Activated naive CD4-positive, alpha-beta T cell treated with anti-CD3 and anti-CD28 coated beads for 36 hours (primary cell): ENCODE measurements at places on chromosomes 12 and 14. TPM values are rescaled to one million over a fixed set of nuclear protein-coding genes. Genes with fewer than 3 reads are reported as not detected.

Gene PCBP2
- 1,132 TPM for total RNA-seq

Gene GRIN2B
- not detected for total RNA-seq

Gene TEAD4
- 4.5 TPM for total RNA-seq

Gene NUBPL
- total RNA-seq, result 11.5 TPM

Gene CLEC6A
- not detected for total RNA-seq

Gene ITGB7
- 32.3 TPM for total RNA-seq

Gene LBHD2
- total RNA-seq, result not detected

Gene TMEM132C
- not detected for total RNA-seq

- no peaks in the 10 kb centered on the region for H3K27me3 ChIP-seq
- H3K4me1 ChIP-seq, result no peaks in the 10 kb centered on the region
- DNase-seq, result no peak
- H3K27ac ChIP-seq, result no peak overlapping the region
- no peak overlapping the region for H3K4me3 ChIP-seq
These were observed 38.5 kb upstream of the FRS2 start for GRCh38 chr12:69431591-69432222.

- H3K4me3 ChIP-seq, result no peak overlapping the region
- H3K27ac ChIP-seq, result peak overlapping the region; percentile 48
- H3K36me3 ChIP-seq, result peaks cover 7% of the 10 kb centered on the region
- peak; percentile 60 for DNase-seq
These were observed 3.1 kb upstream of the CREBL2 start for GRCh38 chr12:12608557-12608957.

- H3K27ac ChIP-seq, result no peak overlapping the region
- H3K36me3 ChIP-seq, result no peaks in the 10 kb centered on the region
- no peak for DNase-seq
- H3K27me3 ChIP-seq, result peaks cover 3% of the 10 kb centered on the region
These were observed 55.4 kb downstream of the CCER1 start for GRCh38 chr12:90899456-90900182.

DNA sequence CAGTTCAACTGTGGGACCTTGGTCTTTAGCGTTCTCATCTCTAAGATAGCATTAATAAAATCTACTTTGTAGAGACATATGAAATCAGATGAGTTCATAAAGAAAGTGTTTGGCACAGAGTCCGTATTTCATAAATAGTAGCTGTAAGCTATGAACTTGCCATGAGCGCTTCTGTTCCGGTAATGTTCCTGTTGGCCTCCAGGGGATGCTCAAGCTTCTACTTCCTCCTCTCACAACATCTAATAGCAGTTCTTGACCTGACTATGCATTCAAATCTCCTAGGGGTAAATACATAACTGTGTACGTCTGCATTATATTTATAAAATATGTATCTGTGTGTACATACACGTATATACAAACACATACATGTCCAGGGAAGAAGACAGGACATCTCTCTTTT, 288.2 kb upstream of the TMPO start:
- no peaks in the 10 kb centered on the region for H3K4me1 ChIP-seq
- no peaks in the 10 kb centered on the region for H3K36me3 ChIP-seq
- peaks cover 3% of the 10 kb centered on the region for H3K27me3 ChIP-seq
- DNase-seq, result no peak
- no peak overlapping the region for H3K4me3 ChIP-seq

GRCh38 chr14:24037658-24038037, 14.2 kb upstream of the CARMIL3 start:
- no peaks in the 10 kb centered on the region for H3K36me3 ChIP-seq
- H3K4me3 ChIP-seq, result no peak overlapping the region
- H3K27me3 ChIP-seq, result no peaks in the 10 kb centered on the region
- peaks cover 5% of the 10 kb centered on the region for H3K4me1 ChIP-seq
- no peak overlapping the region for H3K27ac ChIP-seq

DNA sequence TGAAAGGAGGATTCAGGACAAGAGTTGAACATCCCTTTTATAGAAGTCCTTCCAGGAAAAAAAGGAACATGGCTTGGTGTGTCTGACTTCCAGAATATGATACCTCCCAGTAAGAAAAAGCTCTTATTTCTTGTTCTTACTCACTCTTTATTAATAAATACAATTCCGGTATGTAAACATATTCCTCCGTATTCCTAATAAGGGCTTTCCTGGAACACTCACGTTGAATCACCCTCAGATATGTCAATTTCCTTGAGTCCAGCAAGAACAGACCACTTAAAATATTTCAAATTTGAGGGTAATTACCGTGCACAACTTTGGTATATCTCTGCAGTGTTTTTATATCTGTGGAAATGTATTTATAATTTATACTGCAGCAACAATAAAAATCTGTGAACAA, 385.6 kb downstream of the SYT1 start:
- no peaks in the 10 kb centered on the region for H3K36me3 ChIP-seq
- H3K4me1 ChIP-seq, result no peaks in the 10 kb centered on the region
- H3K4me3 ChIP-seq, result no peak overlapping the region
- no peaks in the 10 kb centered on the region for H3K27me3 ChIP-seq

GRCh38 chr12:111605911-111606766, 7.0 kb upstream of the ATXN2 start:
- H3K27me3 ChIP-seq, result no peaks in the 10 kb centered on the region
- DNase-seq, result no peak
- H3K36me3 ChIP-seq, result no peaks in the 10 kb centered on the region
- H3K27ac ChIP-seq, result no peak overlapping the region
- no peaks in the 10 kb centered on the region for H3K4me1 ChIP-seq

GRCh38 chr14:31677630-31678029, 116.4 kb downstream of the NUBPL start:
- H3K27me3 ChIP-seq, result no peaks in the 10 kb centered on the region
- H3K36me3 ChIP-seq, result peaks cover 28% of the 10 kb centered on the region
- no peak overlapping the region for H3K27ac ChIP-seq
- no peak for DNase-seq

GRCh38 chr14:50954811-50955372, 10.6 kb upstream of the PYGL start:
- H3K4me3 ChIP-seq, result no peak overlapping the region
- H3K27ac ChIP-seq, result no peak overlapping the region
- DNase-seq, result no peak
- H3K4me1 ChIP-seq, result peaks cover 6% of the 10 kb centered on the region
- H3K27me3 ChIP-seq, result no peaks in the 10 kb centered on the region
- H3K36me3 ChIP-seq, result no peaks in the 10 kb centered on the region

DNA sequence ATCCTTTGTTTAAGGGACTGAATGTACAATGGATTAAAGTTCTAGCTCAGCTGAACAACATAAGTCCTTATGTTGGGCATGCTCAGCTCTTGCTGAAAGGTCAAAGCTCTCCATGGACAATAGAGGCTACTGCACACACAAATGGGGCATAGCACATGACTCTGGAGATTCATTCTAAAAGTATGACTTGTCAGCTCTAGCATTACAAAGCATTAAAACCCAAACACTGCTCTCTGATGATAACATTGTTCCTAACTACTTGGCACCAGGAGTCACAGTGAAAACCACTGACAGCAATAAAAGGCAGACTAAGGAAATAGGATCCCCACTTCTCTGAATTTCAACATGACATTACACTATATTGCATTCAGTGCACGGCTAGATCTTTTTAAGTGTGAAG, 21.9 kb upstream of the FSCB start:
- no peaks in the 10 kb centered on the region for H3K36me3 ChIP-seq
- H3K4me1 ChIP-seq, result no peaks in the 10 kb centered on the region
- peaks cover 2% of the 10 kb centered on the region for H3K27me3 ChIP-seq

DNA sequence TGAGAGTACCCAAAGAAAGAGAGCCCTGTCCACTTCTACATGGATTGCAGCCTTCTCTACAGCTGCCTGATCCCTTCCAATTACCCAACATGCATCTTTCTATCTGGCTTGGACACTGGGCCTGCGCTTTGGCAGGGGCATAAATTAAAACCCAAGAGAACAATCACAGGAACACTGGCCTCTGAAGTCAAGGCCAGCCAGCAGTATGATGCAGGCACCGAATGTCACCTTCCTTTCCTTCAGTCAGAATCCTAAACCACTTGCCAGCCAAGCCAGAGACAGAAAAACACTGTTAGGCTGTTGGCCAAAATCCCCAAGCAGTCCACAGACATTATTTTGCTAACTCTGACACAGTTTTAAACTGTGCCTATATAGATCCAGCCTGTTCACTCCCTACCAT, 113.7 kb downstream of the DUSP6 start:
- no peak overlapping the region for H3K27ac ChIP-seq
- H3K4me3 ChIP-seq, result no peak overlapping the region
- no peaks in the 10 kb centered on the region for H3K36me3 ChIP-seq
- H3K4me1 ChIP-seq, result peaks cover 54% of the 10 kb centered on the region
- no peak for DNase-seq

GRCh38 chr12:62522984-62523383, 56.4 kb downstream of the MON2 start:
- DNase-seq, result no peak
- H3K4me3 ChIP-seq, result no peak overlapping the region
- peaks cover 36% of the 10 kb centered on the region for H3K4me1 ChIP-seq
- no peaks in the 10 kb centered on the region for H3K27me3 ChIP-seq
- H3K27ac ChIP-seq, result no peak overlapping the region

DNA sequence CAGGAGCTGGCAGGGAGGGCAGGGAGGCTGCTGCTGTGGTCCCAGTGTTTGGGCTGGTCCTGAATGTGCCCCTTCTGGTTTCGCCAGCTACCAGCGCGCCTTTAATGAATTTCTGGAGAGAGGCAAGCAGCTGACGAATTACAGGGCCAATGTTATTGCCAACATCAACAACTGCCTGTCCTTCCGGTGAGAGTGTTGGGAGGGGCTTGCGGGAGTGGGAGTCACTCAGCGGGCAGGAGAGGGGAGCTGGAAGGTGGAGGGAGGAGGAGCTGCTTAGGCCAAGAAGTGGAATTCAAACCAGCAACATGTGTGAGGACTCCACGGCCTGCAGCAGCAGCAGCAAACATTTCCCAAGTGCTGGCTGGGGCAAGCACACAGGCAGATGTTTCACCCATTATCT, 7.7 kb downstream of the TNFAIP2 start:
- no peaks in the 10 kb centered on the region for H3K36me3 ChIP-seq
- H3K27me3 ChIP-seq, result no peaks in the 10 kb centered on the region
- no peaks in the 10 kb centered on the region for H3K4me1 ChIP-seq
- H3K4me3 ChIP-seq, result no peak overlapping the region

GRCh38 chr12:63965936-63966605, 121.6 kb downstream of the SRGAP1 start:
- H3K4me1 ChIP-seq, result no peaks in the 10 kb centered on the region
- no peak overlapping the region for H3K4me3 ChIP-seq
- no peak overlapping the region for H3K27ac ChIP-seq
